ENCODE measurements at places on chromosomes 7 and 10.

- DNase-seq, result no peak
Measured at GRCh38 chr10:86155054-86155921, 211.3 kb downstream of the GRID1 start.

GRCh38 chr10:6647811-6648526 lies 67.9 kb upstream of the PRKCQ start:
- DNase-seq, result peak; percentile 25

DNA sequence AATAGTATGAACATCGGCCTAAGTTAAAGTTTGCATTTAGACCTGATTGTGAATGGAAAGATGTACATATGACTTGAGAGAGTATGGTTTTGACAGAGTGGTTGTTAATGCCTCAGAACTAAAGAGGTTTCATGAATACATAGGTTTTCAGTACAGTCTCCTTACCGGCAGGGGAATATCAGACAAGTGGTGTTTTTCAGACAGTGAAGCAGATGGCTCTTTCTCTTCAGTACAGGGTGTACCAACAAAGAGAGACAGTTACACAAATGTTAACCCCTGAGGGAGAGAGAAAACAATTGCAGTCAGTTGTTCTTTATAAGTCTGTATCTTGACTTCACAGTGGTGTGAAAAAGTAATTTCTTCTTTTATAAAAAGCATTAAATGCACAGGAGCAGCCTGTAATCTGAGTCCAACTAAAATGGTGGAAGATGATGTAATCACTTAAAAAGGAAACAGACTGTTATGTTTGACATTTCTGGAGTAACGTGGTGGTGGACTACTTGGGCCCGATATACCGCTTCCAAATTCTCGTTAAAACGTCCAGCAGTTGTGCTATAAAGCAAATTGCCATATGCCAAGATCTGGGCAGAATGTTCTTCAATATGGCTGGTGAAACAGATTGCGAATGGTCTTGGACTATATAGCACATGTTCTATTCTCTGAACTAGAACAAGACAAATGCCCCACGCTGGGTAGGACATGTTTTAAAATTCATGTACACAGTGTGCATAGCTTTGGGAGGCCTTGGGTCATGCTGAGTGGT lies 69.2 kb downstream of the SDK1 start:
- no peak for DNase-seq

GRCh38 chr7:17600340-17600752 lies 301.9 kb downstream of the AHR start:
- no peak for DNase-seq

GRCh38 chr7:47586925-47587324 lies 5.0 kb upstream of the TNS3 start:
- no peak for DNase-seq

GRCh38 chr7:86485827-86486226 lies 157.9 kb upstream of the GRM3 start:
- no peak for DNase-seq

- no peak for DNase-seq
Measured at GRCh38 chr7:45199506-45199905, 41.9 kb downstream of the RAMP3 start.

DNA sequence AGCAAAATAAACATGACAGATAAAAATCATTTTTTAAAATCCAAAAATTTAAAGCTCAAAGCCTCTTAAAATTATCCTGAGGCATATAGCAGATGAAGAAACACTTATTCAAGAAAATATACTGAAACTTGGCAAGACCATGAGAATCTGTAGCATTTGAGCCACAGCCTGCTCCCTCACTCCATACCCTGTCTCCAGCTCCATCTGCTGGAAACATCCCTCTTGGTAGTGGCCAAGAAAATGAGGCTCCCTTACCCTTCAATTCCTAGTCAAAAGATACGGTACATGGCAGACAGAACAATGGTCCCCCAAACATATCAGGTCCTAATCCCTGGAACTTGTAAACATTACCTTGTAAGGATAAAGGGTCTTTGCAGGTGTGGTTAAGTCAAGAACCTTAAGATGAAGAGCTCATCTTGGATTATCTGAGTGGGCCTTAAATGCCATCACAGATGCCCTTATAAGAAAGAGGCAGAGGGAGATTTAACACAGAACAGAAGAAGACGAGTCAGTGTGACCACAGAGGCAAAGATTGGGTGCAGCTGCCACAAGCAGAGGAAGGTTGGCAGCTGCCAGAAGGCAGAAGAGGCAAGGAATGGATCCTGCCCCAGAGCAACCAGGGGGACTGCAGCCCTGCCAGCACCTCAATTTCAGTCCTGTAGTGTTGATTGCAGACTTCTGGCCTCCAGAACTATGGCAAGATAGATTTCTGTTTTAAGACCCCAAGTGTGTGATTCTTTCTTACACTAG lies 149.4 kb downstream of the ZNF248 start:
- no peak for DNase-seq

DNA sequence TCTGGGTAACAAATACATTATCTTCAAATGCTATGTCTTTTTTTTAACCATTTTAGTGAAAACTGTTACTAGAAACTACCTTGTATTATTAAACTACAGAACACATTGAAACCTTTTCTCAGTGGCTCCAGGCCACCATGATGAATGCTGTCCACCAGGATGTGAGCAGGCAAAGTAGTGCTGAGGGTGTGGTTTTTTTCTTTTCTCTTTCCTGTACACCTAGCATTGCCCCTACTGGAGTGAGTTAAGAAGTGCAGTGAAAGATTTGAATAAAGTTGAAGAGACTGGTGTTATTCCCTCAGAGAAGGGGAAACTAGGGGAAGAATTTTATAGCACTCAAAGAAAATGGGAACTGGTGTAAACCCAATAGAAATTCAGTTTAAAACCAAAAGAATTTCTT lies 120.0 kb upstream of the SAMD8 start:
- no peak for DNase-seq

DNA sequence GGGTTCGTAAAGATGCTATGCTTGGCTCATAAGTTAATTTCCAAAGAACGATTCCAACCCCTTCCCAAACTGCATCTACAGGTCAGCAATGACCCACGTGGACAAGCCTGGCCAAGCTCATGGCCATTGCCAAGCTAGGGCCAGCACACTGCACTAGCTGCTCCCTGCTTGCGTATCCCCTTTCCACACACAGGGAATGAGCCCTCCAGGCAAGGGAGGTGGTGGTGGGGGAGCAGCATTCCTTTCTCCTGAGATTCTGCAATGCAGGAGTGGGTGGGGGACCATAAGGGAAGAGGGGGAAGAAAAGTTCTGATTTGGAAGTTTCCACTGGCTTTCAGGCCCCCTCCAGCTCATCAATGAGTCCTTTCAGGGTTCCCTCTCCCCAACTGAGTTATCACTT lies 56.0 kb downstream of the SH3PXD2A start:
- no peak for DNase-seq

- DNase-seq, result no peak
Measured at GRCh38 chr10:28095791-28096378, 97.0 kb upstream of the ODAD2 start.

- no peak for DNase-seq
Measured at GRCh38 chr7:50303335-50304128, 984 bp upstream of the IKZF1 start.

DNA sequence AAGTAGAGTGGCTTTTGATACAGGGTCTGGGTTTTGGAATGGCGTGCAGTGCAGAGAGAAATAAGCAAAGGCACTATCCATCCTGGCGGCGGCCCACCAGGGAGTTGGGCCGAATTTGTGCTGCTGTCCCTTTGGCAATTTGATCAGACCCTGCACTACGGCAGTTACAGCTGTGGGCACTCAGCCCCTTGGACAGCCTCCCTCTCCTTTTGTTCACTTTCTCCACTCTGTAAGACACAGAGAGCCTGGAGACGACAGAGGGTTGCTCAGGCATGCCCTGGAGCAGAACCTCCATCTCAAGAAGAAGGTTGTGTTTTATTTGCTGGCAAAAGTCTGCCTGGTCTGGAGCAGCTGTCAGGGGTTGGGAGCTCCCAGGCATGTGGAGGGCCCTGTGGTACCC lies 55.8 kb downstream of the LHPP start:
- no peak for DNase-seq

GRCh38 chr10:86644152-86644793 lies 10.1 kb upstream of the OPN4 start:
- no peak for DNase-seq

DNA sequence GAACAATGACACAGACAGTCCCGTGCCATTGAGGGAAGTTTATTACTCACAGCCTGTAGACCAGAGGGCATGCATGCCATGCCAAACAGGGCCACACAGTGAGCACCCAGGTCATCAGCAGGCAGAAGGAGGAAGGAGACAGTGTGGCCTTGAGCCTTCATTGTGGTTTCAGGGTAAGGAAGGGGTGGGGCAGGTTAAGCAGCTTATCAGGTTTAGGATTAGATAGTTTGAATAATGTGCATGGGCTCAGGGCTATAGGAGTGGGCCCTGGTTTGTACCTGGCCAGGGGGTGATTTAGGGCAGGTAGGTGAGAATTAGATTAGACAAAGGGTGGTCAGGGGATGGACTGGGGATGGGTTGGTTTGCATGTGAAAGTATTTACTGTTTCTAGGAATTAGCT lies 67.9 kb downstream of the ADCY1 start:
- no peak for DNase-seq

GRCh38 chr7:100965723-100966541 lies 3.4 kb upstream of the MUC12 start:
- DNase-seq, result peak; percentile 62

GRCh38 chr7:132019703-132020102 lies 463.3 kb upstream of the PODXL start:
- DNase-seq, result no peak

GRCh38 chr7:80860554-80860953 lies 58.3 kb downstream of the SEMA3C start:
- no peak for DNase-seq

Measured in activated T-helper 1 cell treated with anti-CD3 and anti-CD28 coated beads, Interleukin-2, amount 50 U/mL, for 16 hours (primary cell).